HEK293T (cell line): ENCODE measurements at places on chromosomes 3 and 15.

GRCh38 chr3:142888099-142888480 is 793 bp downstream of the PCOLCE2 start:
- DNase-seq = peak; percentile 84

GRCh38 chr3:19013879-19014278 is 134.4 kb upstream of the KCNH8 start:
- DNase-seq = no peak

DNA sequence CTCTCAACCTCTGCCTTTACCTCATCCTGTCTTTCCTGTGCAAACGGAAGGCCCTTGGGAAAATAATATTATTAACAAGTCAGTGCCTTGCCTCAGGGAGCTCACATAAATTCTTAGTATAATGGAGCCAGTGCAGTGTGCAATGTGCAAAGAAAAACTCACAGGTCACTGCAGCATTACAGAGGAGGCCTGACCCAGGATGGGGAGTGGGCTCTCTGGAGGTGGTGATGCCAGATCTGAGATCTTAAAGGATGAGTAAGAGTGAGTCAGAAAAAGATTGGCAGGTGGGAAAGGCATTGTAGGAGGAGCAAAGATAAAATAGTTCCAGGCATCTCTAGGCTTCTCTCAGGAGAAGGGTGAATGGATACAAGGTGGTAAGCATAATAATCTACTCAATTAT is 185.6 kb upstream of the ADAMTS9 start:
- DNase-seq = no peak

DNA sequence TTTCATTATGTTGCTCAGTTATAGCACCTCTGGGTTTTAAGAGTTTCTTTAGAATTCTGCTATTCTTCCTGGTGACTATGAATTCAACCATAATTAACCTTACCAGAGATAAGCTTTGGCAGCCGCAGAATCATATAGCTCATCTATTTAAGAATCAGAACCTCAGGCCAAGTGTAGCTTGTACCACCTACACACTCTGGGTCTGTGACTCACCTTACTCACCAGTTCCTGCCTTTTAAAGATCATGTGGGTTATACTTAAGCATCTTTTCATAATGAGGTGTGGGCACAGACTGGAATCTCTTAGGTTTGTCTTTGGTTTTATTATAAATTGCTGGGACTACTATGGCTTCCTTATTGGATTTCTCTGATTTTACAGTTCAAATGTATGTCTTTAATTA is 21.9 kb downstream of the CDV3 start:
- no peak for DNase-seq

DNA sequence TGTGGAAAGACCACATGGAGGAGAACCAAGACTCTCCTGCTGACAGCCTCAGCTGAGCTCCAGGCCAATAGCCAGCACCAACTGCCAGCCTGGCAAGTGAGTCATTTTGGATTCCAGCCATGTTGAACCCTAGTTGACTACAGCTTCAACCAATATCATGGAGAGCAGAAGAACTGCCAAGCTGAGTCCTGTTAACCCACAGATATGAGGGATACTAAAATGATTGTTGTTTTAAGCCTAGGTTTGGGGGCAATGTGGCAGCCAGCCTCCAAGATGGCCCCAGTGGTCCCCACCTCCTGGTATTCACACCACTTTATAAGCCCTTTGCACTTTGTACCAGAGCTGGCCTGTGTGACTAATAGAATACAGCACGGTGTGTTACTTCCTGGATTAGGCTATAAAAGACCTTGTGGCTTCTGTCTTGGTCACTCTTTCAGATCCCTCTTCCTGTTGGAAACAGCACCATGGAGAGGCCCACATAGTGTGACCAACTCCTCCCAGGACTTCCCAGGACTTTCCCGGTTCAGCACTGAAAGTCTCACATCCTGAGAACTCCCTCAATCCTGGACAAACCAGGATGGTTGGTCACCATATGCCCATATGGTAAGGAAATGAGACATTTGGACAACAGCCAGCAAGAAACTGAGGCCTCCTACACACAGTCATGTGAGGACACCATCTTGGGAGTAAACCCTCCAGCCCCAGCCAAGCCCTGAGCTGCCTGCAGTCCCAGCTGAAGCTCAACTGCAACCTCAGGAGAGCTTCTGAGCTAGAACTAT is 32.4 kb upstream of the CDV3 start:
- DNase-seq = no peak

- DNase-seq = no peak
Observed at GRCh38 chr15:85100186-85100937, 118.7 kb downstream of the PDE8A start.

DNA sequence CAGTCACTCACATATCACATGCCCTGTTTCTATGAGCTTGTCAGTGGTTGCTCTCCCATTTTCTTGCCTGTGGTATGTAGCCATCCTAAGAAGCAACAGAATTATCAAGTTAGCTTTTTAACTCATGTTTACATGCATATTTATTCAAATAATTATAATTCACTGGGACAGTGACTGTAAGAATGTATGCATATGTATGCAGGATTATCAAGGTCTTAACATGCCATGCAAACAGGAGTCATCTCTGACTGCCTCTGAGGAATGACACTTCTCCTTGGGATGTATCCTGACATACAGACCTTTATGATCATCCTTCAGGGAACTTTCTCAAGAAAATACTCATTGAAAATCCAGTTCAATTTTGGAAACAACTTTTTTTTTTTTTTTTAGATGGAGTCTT is 240.9 kb downstream of the CPNE4 start:
- no peak for DNase-seq

DNA sequence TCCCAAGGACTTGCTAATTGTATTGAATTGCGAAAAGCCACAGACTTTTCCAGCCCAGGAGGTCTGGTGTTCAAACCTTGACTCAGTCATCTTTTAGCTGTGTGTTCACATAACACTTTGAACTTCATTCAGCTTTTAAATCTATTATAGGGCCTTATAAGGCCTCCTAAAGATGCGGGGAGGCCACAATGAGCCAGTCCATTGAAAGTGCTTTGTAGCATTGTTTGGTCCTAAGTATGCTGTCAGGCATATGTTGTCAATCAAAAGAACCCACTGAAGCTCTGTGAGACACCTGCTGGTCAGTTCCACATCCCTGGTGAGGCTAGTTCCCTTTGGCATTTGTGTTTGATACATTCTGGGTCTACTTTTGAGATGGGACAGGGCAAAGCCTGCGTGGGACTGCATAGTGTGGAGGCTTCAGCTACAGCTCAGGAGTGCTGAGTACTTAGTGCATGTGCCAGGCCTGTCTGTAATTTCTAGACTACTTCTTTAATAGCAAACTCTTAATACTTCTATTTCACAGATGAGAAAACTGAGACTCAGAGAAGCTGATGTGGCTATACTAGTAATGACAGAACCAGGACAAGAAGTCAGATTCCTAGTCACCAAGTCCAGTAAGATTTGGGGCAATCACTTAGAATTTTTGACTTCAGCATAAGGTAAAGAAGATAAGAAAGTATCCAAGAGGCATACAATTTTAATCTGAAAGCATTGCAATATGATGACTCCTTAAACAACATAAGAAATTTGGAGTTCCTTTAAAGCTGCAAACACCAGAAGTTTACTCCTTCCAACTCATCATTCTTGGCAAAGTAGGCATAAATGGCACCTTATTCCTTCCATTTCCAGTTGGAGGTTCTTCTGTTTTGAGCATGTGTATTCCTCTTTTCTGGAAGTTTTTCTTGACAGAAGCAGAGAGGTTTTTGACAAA is 213.0 kb downstream of the PDCD6IP start:
- no peak for DNase-seq
